CD4-positive, alpha-beta T cell treated with Interleukin-2 at 100 ng/mL for 4 hours (primary cell): ENCODE measurements at places on chromosomes 6 and 20.
A peak's percentile ranks its signal among the peaks of the same experiment; 100 is the strongest.

DNA sequence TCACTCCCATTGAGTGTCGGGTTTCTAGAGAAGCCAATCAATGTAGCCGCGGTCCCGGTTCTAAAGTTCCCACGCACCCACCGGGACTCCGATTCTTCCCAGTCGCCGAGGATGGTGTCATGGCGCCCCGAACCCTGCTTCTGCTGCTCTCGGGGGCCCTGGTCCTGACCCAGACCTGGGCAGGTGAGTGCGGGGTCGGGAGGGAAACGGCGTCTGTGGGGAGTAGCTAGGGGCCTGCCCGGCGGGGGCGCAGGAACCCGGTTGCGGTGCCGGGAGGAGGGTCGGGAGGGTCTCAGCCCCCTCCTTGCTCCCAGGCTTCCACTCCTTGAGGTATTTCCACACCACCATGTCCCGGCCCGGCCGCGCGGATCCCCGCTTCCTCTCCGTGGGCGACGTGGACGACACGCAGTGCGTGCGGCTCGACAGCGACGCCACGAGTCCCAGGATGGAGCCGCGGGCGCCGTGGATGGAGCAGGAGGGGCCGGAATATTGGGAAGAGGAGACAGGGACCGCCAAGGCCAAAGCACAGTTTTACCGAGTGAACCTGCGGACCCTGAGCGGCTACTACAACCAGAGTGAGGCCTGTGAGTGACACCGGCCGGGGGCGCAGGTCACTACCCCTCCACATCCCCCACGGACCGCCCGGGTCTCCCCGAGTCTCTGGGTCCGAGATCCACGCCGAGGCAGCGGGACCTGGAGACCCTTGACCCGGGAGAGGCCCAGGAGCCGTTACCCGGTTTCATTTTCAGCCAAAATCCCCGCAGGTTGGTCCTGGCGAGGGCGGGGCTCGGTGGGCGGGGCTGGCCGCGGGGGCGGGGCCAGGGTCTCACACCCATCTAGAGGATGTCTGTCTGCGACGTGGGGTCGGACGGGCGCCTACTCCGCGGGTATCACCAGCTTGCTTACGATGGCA is 35.2 kb upstream of the HLA-G start:
- DNase-seq = peak; percentile 80

DNA sequence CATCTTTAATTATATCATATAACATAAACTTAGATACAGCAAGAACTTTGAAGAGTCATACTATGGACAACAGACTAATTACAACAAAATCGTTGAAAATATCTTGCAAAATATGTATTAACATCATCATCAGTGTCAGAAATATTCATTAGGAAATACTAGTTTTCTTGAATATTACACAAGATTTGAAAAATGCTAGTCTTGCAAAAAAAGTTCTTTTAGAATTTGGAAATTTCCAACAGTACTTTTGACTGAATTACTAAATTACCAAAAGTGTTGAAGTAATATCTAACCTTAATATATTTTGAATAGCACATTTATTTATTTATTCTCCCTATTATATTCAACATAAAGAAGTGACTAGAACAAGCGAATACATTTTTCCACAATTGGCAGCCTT is 1224.8 kb upstream of the EYS start:
- DNase-seq = no peak

GRCh38 chr6:170056278-170056711 is 234.6 kb downstream of the DLL1 start:
- no peak for DNase-seq

- peak; percentile 30 for DNase-seq
These were observed at the start of gene SLC18B1 for GRCh38 chr6:132797951-132798868. SLC18B1 (minus strand) TSS chr6:132798637; CDS start chr6:132798456, 181 bp downstream.

DNA sequence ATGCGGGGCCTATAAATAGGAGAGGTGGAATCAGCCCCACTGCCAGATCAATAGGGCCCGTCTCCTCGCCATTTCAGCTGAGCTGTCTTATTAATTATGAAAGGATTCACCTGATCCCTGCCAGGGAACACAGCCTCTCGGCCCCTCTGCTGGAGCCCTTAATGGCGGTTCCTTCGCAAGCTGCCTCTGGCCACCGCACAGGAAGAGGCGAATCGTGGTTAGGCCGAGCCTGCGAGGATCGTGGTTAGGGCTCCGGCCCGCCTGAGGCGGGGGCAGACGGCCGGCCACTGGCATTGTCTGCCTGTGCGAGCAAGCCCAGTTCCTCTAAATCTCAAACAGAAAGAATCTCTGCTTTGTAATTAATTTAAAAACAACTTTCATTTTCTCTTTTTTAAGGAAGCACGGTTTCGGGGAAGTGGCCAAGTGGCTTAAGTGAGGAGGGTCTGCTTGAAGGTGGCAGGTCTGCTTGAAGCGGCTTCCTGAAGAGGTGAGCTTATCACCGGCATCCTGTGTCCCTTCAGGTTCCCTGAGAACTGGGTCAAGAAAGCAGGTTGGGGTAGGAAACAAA is 9.2 kb downstream of the NRN1 start:
- DNase-seq = no peak

GRCh38 chr6:40036186-40036585 is 101.9 kb upstream of the MOCS1 start:
- DNase-seq = no peak

- DNase-seq = no peak
These were observed 9.9 kb upstream of the SNX9 start for GRCh38 chr6:157813191-157813590.

- no peak for DNase-seq
These were observed 113.4 kb upstream of the CARMIL1 start for GRCh38 chr6:25165800-25166199.

GRCh38 chr6:58113960-58114359 is 796.5 kb downstream of the PRIM2 start:
- no peak for DNase-seq

DNA sequence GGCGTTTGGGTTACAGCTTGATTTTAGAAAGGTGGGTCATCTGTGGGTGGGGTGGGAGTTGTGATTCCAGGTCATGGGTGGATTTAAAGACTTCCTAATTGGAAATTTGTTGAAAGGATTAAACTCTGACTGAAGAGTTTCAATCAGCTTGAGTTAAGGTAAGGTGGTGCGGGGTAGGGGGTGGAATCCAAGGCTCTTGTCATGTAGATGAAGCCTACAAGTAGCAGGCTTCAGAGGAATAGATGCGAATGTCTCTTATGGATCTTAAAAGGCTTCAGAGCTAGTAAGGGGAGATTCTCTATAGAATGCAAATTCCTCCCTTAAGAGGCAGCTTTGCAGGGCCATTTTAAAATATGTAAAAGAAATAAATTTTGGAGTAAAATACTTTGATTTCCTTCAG is 645.3 kb downstream of the FRK start:
- DNase-seq = no peak

DNA sequence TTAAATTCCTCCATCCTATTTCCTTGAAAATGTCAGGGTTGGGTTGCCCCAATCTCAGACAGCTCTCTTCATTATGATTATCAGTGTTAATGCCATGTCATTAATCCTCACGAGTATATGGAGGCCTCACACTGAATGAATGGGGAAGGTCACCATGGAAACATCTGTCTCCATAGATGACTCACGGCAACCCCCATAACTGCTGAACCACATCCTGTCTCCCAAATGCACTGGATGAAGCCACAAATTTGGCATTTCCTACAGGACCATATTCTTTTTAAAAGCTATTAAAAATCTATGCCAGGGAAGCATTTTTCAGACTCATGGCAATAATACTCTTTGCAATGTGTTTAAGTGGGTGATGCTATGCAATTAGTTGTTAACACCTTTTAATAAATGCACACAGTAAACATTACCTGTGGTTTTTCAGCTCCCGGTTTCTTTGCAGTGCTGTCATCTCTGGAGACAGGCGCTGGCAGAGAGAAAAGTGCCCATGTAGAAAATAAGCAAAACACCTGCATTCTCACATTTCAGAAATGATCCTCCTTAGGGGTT is 80.1 kb upstream of the PTPRK start:
- no peak for DNase-seq

DNA sequence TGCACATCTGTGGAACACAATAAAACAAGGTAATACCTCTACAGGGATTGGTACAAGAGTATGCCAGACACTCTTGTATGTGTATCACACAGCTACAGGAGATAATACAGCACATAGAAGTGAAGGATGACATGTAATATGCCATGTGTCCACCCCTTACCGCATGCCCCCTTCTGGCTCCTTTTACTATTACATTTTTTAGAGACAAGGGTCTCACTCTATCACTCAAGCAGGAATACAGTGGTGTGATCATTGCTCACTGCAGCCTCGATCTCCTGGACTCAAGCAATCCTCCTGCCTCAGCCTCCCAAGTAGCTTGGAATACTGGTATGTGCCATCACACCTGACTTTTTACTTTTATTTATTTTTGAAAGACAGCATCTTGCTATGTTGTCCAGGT is 4.2 kb upstream of the NCR3 start:
- peak; percentile 86 for DNase-seq

GRCh38 chr6:66961191-66961590 is 1254.2 kb upstream of the EYS start:
- DNase-seq = no peak

DNA sequence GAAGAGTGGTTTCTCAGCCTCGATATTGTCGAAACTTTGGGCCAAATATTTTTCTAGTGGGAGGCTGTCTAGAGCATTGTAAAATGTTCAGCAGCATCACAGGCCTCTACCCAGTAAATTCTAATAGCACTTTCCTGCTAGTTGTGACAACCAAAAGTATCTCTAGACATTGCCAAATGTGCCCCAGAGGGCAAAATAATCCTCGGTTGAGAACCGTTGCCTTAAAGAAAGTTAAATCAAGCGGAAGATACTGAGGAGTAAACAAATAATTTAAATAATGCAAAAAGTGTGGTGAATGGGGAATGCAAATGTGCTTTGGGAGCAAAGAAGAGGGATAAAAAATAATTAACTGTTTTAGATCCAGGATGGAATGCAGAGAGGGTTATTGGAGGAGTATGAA is 106.4 kb upstream of the ASCC3 start:
- no peak for DNase-seq

DNA sequence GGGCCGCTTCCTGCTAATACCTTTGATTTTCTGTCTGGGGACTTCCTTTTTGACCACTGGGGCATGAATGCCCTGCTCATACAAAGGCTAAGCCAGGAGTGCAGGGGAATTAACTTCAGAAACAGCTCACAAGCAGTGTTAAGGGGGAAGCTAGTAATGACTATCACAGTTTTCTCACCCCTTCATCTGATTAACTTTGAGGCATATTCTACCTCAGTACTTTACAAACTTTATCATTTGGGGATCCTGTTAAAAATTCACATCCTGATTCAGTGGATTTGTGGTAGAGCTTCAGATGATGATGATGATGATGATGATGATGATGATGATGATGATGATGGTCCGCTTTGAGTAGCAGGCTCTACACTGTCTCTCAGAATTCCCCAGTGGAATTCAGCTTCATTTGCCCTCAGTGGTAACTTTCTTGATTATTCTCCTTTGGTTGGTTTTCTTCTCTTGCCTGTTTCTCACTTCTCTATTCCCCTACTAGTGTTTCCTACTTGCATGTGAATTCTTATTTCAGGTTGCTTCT is 78.4 kb upstream of the TMEM170B start:
- DNase-seq = no peak

- DNase-seq = no peak
These were observed 335.8 kb upstream of the NT5E start for GRCh38 chr6:85113934-85114580.

DNA sequence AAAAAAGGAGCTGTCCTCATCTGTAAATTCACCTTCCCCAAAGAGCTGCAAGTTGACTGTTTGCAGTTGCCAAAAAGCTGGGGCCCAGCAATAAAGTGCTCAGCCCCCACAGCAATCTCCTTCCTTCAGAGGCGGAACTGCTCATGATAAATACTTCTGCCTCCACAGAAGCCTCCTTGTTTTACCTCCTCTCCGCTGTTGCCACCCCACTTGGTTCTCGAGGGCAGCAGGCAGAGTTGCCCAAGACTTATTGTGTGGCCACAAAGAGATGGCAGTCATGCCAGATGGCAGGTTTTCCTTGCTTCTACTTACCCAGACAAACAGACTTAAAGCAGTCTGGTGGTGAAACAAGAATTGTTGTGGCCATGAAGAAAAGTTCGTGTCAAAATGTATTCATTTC is 66.3 kb downstream of the SLX4IP start:
- peak; percentile 15 for DNase-seq

- DNase-seq = no peak
These were observed 37.6 kb upstream of the LYRM2 start for GRCh38 chr6:89675949-89676748.

DNA sequence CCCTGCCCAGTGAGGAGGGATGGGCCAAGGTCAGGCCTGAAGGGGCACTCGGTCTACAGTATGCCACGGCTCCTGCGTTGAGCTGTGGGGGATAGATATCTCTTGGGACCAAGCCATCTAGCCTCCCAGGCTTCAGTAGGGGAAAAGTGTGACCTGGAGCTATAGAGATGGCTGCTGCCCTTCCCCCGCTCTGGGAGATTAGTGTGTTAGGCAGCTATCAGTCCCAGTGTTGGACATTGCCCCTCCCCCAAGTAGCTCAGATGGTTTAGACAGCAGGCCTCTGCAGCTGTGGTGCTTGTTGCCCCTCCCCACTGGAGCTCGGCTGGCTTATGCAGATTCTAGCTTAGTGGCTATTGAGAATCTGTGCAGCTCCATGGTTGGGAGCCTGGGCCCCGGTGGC is 56.8 kb downstream of the KHDRBS2 start:
- no peak for DNase-seq

DNA sequence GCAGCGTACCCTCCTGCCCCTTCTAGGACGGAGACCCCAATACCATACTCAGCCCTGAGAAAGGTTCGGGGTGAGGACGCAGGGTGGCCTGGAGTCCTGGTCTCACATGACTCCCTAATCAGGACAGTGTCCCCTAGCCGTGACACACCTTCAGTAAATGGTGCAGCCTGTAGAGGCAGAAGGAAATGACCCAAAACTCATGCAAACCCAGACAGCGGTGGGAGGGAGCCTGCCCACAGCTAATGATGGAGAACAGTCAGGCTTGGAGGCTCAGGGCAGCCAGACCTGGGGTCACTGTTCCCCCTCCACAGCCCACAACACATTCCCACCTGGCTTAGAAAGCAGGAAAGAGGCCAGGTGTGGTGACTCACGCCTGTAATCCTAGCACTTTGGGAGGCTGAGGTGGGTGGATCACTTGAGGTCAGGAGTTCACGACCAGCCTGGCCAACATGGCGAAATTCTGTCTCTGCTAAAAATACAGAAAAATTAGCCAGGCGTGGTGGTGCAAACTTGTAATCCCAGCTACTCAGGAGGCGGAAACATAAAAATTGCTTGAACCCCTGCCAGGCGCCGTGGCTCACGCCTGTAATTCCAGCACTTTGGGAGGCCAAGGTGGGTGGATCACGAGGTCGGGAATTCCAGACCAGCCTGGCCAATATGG is 8.8 kb upstream of the HMGA1 start:
- no peak for DNase-seq

- DNase-seq = no peak
These were observed 5.3 kb downstream of the TP53TG5 start for GRCh38 chr20:45372646-45373352.

GRCh38 chr20:20814685-20815084 is 102.2 kb upstream of the RALGAPA2 start:
- DNase-seq = no peak
